Hematopoietic multipotent progenitor cell treated with erythropoietin and hydrocortisone succinate and interleukin-3 and kit ligand, for 6 days (in vitro differentiated cells): ENCODE measurements at places on chromosomes 7 and 10.

DNA sequence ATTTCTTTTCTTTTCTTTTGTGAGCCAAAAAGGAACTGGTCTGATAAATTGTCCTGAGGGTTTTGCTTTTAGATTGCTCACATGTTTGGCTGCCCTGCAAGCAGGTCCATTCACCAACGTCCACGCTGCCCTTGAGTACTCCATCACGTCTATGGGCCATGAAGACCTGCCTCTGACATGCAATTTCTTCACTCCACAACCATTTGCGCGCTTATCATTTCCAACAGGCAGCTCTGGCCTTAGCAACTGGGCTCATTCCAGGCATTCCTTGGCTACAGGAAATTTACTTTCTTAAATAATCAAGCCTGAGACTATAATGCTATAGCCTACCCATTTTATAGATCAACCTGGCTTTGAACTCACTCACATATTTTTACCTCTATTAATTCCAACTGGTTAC, 408.3 kb upstream of the C7orf33 start:
- DNase-seq = no peak

- DNase-seq = no peak
Observed at GRCh38 chr7:152081088-152081487, 55.6 kb downstream of the GALNT11 start.

DNA sequence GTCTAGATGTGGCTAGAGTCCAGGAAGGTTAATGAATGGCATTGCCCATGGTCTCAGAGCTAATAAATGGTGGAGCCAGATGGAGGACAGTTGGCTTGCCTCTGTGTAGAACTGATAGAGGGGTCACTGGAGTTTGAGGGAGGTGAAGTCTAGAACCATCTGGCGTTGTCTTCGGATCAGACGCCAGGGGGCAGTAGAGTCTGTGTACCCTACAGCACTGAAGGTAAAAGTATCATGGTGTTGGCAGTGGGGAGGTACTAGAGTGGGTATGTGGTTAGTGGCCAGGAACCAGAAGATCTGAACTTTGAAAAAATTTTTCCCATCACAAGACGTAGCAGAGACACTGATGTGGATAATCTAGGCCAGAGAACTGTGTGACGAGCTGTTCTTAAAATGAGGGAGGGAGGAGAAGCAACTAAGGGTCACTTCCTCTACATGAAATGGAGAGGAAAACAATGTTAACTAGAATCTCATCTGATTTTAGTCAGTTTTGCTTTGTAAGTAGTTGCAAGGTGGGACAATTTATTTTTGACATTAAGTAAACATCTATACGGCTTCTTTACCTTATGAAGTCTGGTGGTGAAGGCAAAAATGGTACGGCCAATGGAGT, 227.9 kb upstream of the PRSS58 start:
- DNase-seq = peak; percentile 59

DNA sequence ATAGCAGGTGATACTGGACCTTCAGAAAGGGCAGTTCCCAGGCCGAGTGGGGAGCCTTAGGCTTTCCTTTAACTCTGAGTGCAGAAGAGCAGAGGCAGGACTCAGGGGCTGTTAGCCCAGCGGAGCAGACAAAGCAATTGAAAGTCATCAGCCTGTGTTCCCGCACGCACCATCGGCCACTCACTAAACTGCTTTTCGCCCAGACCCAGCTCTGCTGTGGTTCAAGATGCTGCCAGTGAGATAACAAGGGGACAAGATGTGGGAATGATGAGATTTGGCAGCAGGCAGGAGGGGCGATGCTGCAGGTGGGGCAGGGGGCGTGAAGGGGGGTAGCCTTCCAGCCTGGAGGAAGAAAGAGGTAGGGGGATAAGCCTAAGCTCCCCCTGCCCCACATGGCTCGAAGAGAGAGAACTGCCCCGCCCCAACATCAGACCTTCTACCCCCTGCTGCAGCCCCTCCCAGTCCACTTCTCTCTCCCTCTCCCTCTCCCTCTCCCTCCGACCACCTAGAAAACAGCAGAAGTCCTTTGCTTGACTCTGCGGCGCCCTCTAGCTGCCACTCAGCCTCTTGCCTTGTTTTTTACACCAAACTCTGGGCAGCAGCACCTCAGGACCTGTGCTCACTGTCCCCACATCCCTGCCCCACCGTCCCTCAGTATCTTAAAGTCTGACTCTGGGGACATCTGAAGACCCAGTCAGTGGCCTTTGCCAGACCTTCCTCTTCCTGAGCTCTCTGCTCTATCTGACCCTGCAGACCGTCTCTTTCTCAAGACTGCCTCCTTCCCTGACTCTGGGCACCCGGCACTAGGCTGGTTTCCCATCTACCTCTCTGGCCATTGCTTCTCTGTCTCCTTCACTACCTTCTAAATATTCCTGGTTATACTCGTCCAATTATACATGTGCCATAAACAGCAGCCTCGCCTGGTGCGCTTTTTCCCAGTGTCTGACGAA, 110.5 kb downstream of the C10orf105 start:
- DNase-seq = peak; percentile 86

DNA sequence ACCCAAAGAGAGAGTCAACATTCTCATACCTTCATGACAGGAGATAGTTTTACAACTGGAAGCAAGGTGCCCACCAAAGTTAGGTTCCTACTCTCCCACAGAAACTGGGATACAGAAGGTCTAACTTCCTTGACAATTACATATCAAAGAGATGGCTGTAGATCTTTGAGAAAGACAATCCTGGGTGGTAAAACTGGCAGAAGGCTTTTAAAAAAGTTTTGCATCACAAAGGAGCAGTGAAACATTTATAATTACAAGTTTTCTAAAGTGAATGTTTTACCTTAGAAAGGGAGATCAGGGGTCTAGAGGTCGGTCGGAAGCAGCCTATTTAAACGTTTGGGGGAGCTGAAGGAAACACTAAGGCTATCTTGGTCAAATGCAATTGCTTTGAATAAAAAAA, 166.6 kb upstream of the STEAP1 start:
- no peak for DNase-seq

DNA sequence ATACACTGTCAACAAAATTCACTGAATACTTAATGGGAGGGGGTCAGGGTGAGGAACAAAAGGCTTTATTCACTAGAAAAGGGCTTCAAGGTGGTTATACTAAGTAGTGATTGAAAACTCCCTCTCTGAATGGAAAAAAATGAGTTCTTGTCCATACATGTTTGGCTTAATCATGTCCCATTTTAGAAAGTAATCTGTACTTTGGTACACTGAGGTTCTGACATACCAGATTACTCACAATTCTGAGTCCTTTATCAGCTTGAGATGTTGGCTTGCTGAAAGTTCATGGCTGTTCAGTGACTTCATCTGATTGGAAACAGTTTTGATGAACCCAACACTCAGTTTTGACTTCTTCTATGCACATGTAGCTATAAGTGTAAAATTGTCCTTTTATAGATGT, 12.8 kb upstream of the NOBOX start:
- DNase-seq = no peak

DNA sequence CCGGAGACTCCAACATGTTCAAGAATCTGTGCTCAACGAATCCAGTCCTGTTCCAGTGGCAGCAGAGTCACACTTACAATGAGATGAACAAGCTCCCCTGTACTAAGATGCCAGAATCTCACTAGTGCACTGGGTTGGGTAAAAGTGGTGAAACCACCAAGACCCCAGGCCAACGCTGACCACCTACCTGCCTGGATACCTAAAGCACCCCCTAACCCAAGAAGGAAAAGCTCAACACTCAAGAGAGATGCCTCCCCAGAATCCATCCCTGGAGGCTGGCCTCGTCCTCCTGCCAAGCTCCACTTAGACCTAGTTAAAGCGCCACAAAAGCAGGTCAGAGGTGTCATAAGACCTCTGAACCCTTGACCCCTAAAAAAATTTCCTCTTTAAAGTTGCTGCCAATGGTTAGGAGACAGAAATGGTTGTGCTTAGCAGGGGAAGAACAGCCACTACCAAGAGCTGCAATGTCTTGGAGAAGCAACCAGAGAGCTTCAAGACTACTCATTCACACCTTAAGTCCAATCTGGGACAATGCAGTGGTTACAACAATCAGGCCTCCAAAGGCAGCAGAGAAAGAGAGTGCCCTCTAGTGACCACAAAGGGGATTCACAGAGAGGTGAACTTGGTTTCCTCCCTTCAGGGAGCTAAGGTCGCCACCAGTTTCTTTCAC, 94.6 kb upstream of the MACROH2A2 start:
- peak; percentile 70 for DNase-seq

DNA sequence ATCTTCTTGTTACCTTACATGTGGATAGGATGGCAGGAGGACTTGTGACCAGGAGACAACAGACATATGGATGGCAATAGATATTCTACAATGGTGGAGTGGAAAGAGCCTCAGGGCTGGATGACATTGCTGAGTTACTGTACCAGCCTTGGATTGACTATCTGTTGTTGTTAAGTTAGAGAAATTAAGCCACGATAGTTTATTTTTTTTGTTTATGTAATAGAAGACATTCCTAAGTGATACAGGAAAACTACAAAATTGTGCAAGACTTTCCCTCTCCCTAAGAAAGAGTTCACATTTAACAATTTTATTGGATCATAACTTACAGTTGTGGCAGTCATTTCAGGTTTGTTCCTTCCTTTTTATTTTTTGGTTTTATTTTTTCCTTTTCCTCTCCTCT, 230.7 kb upstream of the CACNA2D1 start:
- DNase-seq = no peak

GRCh38 chr7:149883452-149883861, 9.7 kb downstream of the ATP6V0E2 start:
- DNase-seq = peak; percentile 81

GRCh38 chr7:151274396-151274795, 25.9 kb upstream of the SMARCD3 start:
- DNase-seq = peak; percentile 26

- peak; percentile 39 for DNase-seq
Observed at GRCh38 chr7:143408686-143409561, at the start of gene EPHA1. EPHA1 (minus strand) TSS chr7:143408856; CDS start chr7:143408805, 51 bp downstream.

GRCh38 chr10:126910196-126910595, 5.0 kb downstream of the DOCK1 start:
- DNase-seq = no peak

GRCh38 chr7:95686109-95686508, 86.2 kb upstream of the DYNC1I1 start:
- DNase-seq = peak; percentile 64

GRCh38 chr10:112203328-112204076, 19.9 kb upstream of the GPAM start:
- peak; percentile 4 for DNase-seq

DNA sequence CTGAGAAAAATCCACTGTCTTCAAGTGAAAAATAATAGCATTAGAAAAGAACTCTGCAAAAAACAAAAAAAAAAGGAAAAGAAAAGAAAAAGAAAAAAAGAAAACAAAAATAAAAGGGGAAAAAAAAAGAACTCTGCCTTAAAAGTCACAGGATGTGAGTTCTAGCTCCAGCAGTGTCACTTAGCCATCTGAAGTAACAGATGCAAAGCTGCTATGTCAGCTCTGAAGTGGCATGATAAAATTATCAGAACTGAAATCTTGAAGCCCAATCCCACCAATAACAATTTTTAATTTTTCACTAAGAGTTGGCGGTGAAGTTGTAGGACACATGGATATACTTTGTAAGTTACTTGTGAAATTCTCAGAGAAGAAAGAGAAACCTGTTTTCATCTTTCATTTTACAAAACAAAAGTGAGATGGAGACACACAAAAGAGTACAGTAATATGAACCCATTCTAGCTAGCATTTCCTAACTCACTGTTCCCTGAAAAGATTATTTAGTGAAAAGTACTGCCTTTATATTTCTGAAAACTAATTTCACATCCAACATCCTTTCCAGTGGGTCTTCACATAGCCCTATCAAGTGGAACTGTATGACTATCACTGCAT, 103.5 kb downstream of the ELAPOR2 start:
- no peak for DNase-seq

DNA sequence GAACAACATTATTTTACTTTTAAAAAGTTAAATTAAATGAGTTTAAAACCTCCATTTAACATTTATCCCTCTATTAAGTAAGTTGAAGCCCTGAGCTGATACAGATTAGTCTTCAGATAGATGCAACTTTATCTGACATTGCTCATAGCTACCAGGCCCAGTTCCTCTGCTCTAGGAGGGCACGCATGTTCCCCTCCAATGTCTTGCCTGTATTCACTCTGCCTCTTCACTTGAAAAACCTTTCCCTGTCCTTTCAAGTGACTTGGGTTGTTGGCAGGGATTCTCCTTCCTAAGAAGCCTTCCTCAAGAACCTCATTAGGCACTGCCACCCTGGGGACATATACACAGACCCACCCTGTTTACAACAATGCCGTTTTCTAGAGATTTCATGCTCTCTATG, 270.4 kb downstream of the RELN start:
- no peak for DNase-seq

DNA sequence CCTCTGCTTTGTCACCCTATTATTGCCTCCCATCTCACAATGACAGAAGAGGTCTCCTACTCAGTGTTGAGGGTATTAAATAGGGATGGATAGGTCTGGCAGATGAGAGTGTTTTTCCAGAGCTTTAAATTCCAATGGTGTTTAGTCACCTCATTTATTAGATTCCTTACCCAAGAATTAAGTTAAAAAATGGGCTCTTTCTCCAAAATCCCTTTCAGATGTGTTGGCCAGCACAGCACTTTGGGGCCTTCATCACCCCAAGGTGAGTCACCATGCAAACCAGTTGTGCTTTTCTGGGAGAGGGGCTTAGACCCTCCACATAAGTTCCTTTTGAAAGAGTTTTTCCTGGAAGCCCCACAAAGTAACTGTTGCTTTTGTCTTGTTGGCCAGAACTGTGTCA, 78.4 kb downstream of the CYP26A1 start:
- no peak for DNase-seq

GRCh38 chr10:127921753-127922145, 14.8 kb downstream of the PTPRE start:
- DNase-seq = no peak

DNA sequence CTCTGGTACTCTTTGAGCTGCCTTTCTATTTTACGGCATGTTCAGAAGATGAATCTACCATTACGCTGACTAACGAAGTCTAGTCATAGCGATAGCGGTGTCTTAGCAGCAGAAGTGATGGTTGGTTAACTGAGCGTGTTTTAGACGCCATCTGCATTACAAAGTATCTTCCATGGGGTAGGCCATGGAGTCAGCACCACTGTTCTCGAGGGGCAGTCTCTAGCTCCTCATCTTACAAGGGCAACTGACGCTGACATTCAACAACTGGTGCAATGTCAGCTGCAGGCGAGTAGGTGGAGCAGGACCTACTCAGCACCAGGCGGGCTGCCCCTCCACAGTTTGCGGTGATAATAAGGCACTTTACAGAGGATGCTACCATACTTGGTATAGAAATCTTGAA, 88.7 kb downstream of the ADARB2 start:
- no peak for DNase-seq

DNA sequence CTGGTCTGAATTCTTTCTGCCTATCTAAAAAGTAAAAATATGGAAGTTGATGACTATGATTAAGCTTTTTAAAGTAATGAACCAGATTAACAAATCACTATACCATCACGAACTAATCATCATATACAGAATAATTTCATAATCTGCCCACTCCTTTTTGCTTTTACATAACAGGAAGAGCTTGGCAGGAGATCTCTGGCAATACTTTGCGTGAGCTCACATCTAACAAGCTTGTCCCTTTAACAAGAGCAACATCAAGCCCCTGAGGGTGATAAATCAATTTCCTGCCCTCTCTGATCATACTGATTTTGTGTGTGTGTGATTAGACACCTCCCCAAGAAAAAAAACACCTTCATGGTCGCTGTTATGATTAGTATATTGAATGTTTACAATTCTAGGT, 143.5 kb upstream of the ASAH2 start:
- DNase-seq = peak; percentile 38
